Activated naive CD4-positive, alpha-beta T cell treated with Interleukin-2 at 50 U/mL for 16 hours (primary cell): ENCODE measurements at places on chromosomes 2 and 18.

GRCh38 chr2:10385933-10386773 is 62.0 kb downstream of the ODC1 start:
- no peak for DNase-seq

DNA sequence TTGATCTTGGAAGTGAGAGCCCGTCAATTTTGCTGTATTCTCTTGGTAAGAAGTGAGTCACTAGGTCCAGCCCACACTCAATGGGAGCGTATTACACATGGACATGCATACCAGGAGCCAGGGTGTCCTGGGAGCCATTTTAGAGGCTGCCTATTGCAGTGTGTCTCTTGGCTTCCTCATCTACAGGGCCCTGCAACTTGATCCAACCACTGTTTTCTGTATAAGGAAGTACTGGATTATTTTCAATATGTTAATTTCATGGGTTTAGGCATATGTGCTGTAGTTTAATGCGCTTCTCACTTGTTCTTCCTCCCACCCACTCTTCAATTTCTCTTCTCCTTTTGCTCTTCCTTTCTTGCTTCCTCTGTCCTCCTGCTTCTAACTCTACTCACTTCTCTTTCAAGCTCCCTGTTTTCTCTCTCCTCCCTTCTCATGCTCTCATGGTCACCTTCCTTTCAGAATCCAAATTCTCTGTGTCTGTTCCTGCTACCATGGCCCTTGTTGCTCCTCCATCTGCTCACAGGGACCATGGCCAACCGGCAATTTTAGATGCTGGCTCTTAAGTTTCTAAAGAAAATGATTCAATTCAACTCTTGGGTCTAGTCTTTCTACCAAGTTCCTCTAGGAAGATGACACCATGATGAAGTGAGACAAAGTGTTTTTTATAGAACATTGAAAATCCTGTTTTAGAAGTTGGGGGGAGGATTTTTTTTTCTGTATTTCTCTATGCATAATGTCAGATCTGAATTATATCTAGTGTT is 152.0 kb upstream of the ZEB2 start:
- no peak for DNase-seq

GRCh38 chr18:74899554-74899953 is 301.9 kb downstream of the ZNF407 start:
- no peak for DNase-seq

DNA sequence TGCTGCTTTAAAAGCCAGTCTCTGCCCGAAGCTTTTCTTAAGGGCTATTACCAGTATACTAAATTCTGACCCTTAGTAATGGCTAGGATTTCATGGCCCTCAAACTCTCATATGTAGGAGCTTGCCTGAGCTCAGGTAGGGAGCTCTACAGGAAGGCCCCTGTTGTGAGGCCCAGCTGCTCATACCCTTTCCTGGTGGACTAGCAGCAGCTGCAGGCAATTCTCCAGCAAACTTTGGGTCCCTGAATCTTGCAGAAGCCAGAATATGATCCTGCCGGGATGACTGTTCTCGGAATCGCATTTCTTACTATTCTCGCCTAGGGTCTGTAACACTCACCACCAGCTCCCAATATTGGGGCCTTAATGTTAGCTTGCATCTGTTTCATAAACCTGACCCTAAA is 106.4 kb upstream of the SERTAD2 start:
- DNase-seq, result no peak

- no peak for DNase-seq
These were observed 361.4 kb downstream of the LNPK start for GRCh38 chr2:175640655-175641054.

DNA sequence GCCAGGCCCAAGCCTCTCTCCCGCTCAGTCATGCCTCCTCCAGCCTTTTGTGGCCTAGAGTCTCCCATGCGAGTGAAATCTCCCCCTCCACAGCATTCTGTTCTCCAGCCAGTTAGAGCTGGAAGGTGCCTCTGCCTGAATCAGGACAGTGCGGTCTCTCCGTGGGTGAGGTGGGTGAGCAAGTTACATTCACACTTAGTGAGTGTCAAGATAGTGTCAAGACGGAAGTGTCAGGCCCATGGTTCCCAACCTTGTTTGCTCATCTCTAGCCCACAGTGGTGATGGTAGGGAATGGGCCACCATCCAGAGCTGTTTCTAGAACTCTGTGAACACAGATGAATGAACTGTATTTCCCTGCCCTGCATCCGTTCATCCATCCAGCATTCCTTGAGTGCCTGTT is 59.5 kb downstream of the LPIN1 start:
- no peak for DNase-seq
